ENCODE measurements at places on chromosomes 5 and 9.

GRCh38 chr5:113056988-113057387 lies 80.4 kb downstream of the DCP2 start:
- no peak for DNase-seq

DNA sequence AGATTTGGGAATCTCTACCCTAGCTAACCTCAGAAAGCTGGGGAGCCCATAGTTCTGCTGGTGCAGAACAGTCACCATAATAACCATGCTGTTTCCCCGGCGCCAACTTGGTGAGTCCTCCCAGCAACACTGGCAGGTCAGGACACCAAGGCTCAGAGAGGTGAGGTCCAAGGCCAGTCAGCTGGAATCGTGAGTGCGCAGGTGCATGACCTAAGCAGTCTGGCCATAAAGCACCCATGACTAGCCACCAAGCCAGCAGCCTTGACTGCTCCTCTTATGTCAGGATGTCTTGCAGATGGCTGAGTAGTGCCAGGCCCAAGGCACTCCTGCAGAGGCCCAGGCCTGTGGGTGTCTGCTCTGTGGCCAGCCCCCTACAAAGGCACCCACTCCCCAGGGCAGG lies 2.6 kb downstream of the RNF44 start:
- DNase-seq = no peak

- DNase-seq = no peak
Measured at GRCh38 chr5:180908998-180909731, 10.2 kb downstream of the BTNL8 start.

DNA sequence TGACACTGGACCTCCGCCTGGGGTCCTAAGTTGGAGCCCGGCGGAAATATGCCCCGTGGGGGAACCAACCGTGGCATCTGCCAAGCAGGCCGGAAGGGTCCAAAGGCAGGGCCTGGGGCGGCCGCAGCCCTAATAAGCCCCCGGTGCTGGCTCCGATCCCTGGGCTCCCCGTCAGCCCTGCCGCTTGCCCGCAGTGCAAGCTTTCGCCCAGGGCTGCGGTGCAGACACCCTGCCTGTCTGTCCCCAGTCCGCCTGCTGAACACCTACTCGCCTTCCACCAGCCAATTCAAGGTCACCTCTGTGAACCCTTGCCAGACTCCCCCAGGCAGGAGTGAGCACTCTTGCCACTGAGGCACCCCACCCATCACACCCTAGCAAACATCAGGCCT lies 502 bp upstream of the PTGR1 start:
- no peak for DNase-seq

- no peak for DNase-seq
Measured at GRCh38 chr9:76044266-76044819, 153.9 kb downstream of the PCSK5 start.

DNA sequence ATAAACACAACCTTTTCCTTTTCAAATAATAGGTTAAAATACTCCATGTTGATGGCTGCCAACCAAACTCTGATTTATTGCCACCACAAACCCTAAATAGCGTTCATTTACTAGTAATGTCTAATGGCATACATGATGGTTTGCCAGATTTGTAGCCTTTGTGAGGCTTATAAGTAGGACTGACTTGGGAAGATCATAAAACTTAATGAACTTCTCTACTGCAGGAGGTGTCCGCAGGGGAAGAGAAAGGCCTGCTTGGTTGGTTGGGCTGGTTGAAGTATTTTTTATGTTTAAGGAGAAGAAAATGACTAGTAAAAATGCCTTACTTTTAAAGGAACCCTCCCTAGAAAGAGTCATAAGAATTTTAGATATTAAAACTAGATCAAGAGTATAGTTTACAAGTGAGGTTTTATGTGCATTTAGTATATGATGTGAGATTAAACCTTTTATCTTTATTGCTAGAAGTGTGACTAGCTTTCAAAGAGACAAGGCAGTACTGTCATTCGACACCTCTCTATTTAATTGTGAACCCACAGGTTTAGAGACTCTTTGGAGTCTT lies 5.0 kb downstream of the PBX3 start:
- DNase-seq = no peak

GRCh38 chr9:19938990-19939733 lies 150.3 kb upstream of the SLC24A2 start:
- no peak for DNase-seq

GRCh38 chr5:25544652-25545249 lies 900.0 kb upstream of the CDH10 start:
- DNase-seq = no peak

- no peak for DNase-seq
Measured at GRCh38 chr5:172335721-172336120, 52.2 kb upstream of the UBTD2 start.

GRCh38 chr5:33371660-33372059 lies 69.1 kb upstream of the TARS1 start:
- no peak for DNase-seq

DNA sequence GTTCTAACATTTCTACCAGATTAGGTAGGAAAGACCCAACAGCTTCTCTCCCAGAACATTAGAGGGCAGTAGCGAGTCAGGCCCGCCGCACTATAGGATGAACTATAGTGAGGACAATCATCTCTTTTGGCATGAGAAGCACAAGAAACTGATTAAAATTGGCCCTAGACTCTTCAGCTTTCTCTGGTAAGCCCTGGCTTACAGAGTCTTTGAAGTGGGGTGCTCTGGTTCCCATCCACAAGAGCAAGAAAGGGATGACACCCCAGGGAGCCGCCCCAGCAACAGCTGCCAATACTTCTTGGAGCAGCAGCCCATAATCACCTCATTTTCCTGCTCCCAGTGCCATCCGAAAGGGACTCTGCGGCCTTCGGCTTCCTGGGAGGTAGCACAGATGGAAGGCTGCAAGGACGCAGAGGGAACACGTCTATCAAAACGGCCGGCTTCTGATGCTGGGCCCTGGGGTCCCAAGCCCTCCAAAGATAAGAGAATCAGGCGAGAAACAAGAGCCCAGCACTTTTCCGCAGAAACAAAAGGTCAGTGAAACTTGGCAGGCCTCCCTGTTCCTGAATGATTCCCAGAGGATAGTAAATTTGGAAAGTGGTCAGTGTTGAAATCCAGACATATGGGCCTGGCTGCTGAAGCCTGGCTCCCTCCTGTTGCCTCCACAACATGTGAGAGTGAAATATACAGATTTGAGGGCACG lies 69.3 kb downstream of the HSD17B3 start:
- peak; percentile 47 for DNase-seq

DNA sequence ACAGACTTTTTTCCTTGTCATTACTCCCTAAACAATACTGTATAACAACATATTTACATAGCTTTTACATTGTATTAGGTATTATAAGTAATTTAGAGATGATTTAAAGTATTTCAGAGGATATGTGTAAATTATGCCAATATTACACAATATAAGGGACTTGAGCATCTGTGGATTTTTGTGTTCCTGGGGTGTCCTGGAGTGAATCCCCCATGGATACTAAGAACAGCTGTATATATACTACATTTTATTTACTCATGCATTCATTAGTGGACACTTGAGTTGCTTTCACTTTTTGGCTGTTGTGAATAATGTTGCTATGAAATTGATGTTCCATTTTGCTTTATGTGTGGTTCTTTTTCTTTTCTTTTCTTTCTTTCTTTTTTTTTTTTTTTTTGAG lies 348.8 kb downstream of the SH3GL2 start:
- no peak for DNase-seq

GRCh38 chr9:2339416-2339815 lies 282.2 kb upstream of the VLDLR start:
- DNase-seq = no peak

Measured in CD4-positive, alpha-beta T cell treated with Interleukin-21 for 1 hour (primary cell).